ENCODE measurements at places on chromosomes 16 and 17.
A peak's percentile ranks its signal among the peaks of the same experiment; 100 is the strongest.

DNA sequence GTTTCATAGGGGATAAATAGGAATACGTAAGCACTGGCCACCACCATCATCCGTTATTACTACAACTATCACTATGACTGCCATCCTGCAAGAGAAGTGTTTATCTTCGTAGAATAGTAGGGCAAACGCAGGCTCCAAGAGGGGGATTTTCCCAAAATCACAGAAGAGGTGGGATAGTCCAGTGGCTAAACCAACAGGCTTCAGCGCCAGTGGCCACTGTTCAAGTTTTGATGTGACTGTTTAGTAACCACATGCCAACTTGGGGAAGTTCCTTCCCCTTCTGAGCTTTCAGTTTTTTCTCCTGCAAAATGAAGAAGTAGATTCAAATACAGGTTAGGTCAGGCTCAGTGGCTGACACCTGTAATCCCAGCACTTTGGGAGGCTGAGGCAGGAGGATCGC, 60.7 kb upstream of the GRIN2A start:
- no peak for DNase-seq

GRCh38 chr16:81530814-81531213, 86.2 kb downstream of the CMIP start:
- peak; percentile 33 for DNase-seq

DNA sequence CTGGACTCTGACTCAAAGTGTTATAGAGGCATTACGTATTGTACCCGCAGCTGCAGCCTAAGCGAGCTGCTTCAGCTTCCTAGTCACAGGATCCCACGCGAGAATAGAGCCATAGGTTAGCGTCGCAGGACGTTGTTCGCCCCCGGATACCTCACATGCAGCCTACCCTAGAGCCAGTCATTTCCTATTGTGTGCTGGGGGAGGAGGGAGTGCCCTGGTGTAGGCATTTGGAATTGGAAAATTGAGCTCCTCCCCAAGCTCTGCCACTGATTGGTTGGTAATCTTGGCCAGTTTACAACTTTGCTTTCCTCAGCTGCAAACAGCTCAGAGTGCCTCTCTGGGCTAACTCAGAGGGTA, 530 bp downstream of the NAA60 start:
- no peak for DNase-seq

DNA sequence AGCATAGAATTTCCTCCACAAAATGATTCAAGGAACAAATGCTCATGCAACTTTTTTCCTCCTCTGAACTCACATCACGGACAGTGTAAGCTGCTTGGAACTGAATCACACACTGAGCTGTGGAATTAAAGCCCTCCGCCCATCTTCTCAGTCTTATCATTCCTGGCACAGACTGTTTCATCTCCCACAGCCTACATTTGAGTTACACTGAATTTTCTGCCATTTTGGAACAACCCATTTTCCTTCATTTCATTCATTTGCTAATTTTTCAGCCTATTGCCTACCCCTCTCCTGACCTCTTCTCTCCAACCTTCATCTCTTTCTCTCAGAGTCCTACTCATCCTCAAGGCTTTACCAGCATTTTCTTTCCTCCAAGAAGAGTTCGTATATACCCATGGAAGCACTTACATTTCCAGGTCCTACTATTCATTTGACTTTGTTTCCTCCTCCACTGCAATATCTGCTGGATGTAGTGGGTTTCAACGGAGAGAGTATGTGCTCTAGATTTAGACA, 39.1 kb upstream of the TOM1L1 start:
- no peak for DNase-seq

- peak; percentile 83 for DNase-seq
Measured at GRCh38 chr16:4116325-4117249, at the start of gene ADCY9. ADCY9 (minus strand) TSS chr16:4116442; CDS start chr16:4115442, 1,000 bp downstream.

- no peak for DNase-seq
Measured at GRCh38 chr16:53501216-53501859, 1.7 kb downstream of the AKTIP start.

DNA sequence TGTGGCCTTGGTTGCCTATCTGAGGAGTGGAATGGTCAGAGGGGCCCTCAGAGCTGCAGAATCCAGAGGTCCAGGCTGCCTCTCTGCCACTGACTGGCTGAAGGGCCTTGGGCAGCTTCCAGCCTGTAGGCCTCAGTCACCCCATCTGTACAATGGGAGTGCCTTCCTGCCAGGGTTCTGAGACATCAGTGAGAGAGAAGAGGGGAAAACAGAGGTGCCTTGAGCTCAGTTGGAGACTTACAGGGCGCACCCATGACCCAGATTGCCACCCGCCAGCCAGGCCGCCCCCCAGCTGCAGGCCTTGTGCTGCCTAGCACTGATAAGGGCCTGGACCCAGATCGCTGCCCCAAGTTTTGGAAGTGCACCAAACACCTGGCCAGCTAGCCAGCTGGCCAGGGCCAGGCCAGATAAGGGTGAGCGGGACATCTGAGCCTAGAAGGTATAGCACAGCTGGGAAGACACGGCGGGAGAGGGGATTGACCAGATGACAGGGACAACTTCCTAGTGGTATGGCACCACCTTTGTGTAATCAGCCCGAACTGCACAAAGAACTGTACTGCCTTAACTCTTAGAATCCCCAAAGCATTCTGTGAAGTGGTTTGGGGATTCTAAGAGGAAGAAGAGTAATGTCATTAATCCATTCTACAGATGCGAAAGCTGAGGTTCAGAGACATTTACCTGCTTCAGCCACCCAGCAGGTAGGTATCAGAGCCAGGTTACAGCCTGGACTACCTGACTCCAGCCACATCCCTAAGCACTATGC, 1.4 kb downstream of the SLC4A1 start:
- no peak for DNase-seq

DNA sequence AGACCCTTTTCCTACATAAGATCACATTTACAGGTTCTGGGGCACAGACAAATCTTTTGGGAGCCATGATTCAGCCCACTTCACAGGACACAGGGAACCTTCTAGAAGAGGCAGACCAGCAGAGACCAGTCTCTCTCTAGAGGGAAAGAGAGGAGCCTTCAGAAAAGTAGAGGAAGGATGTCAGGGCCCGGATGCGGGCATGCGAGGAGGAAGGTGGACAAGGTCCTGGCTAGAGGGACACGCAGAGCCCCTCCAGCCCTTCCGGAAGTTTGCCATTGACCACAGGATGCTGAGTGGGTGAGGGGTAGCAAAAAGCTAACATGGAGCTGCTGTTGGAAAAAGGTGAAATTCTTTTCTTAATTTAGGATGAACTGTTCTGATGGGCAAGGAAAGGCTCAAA, 55.8 kb upstream of the MEAK7 start:
- DNase-seq, result no peak

- peak; percentile 82 for DNase-seq
Measured at GRCh38 chr17:78258323-78259191, 27.1 kb downstream of the TMEM235 start.

GRCh38 chr16:81457326-81458133, 12.9 kb downstream of the CMIP start:
- no peak for DNase-seq

DNA sequence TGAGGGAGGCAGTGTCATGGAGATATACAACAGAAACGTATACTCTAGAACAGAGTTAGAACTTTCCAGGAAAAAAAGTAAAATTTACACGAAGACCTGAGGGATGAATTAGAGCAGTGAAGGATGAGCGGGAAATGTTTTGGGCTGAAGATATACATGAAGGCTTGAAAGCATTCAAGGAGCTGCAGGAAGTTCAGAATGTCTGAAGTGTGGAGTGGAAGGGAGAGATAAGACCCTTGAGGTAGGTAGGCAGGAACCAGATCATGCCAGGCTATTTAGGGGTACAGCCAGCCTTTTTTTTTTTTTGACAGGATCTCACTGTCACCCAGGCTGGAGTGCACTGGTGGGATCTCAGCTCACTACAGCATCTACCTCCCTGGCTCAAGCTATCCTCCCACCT, 3.2 kb upstream of the NLK start:
- DNase-seq, result no peak

DNA sequence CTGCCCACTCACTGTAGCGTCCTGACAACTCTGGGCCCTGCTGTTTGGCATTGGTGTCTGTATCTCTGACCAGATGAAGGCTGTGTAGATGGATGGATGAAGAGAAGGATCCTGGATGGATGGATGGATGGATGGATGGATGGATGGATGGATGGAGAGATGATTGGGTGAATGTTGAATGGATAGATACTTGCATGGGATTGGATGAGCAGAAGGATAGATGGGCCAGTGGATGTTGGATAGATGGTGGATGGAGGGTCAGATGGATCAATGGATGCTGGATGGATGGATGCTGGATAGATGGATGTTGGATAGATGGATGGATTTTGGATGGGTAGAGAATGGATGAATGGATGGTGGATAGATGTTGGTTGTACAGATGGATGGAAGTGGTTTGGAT, 179.6 kb upstream of the GSE1 start:
- no peak for DNase-seq

DNA sequence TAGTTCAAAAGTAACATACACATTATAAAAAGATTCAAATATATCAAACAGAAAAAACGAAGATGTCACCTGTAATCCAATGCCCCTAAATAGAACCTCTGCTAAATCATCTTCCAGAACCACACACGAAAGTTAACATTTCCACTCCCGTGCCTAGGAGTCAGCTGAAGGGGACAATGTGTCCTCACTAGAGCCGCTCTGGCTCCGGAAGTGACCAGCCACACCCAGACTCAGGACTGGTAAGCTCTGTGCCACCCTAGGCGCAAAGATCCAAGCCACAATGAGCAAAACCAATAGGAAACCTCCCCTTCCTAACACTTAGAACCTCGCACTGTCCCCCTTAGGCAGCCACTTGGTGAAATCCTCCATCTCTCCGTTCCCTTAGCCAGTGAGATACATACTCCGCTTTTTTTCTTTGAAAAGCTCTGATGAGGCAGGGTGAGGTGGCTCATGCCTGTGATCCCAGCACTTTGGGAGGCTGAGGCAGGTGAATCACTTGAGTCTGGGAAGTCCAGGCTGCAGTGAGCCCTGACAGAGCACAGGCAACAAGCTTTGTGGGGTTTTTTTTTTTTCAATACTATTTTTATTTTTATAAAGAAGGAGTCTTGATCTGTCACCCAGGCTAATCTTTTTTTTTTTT, 11.8 kb downstream of the CTRB1 start:
- no peak for DNase-seq

DNA sequence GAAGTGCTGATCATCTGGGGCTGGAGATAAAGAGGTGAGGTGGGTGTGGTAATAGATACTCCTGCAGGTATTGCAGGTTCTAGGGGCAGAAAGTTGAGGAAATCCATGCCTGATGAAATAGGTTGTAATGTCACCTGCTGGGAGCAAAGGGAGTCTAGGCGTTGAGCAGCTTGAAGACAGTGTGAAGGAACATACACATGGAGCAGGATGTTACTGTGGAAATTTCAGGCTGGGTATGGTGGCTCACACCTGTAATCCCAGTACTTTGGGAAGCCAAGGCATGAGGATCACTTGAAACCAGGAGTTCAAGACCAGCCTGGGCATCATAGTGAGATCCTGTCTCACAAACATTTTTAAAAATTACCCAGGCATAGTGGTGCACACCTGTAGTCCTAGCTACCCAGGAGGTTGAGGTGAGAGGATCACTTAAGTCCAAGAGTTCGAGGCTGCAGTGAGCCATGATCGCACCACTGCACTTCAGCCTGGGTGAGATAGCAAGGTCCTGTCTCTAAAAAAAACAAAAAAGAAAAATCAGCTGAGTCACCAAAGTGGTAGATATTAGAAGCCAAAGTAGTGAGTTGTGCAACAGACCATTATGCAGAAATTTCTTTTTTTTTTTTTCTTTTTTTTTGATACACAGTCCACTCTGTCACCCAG, 9.1 kb upstream of the CRYBA1 start:
- no peak for DNase-seq

GRCh38 chr16:12539185-12539929, 264.3 kb downstream of the CPPED1 start:
- no peak for DNase-seq

GRCh38 chr17:1880851-1881630, 51.2 kb downstream of the RPA1 start:
- no peak for DNase-seq

DNA sequence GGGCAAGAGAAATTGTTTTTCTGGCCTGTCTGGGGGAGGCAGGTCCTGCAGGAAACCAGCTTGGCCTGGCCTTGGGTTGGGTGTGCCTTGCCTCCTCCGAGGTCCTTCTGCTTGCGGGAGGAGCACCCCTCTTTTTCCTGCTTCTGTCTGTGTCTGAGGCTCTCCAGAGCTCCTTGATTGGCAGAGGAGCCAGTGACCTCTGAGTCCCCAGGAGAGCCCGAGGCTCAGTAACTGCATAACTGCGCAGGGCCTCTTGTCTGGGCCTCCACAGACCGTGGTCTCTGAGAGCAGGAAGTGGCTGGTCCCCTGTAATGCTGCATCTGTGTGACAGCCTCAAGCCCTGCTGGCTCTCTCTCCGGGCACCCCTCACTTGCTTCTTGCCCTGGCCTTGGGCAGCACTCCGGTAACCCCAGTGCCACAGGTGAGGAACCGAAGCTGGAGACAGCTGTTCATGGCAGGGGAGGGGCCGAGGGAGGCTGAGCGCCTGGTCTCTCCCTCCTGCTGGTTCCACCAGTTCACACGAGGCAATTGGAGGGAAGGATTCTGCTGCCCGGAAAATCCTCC, 1.6 kb downstream of the CAPN15 start:
- no peak for DNase-seq

- no peak for DNase-seq
Measured at GRCh38 chr16:84155226-84155625, 10.1 kb downstream of the DNAAF1 start.

GRCh38 chr17:12985431-12986293, 32.2 kb downstream of the ELAC2 start:
- DNase-seq, result no peak

DNA sequence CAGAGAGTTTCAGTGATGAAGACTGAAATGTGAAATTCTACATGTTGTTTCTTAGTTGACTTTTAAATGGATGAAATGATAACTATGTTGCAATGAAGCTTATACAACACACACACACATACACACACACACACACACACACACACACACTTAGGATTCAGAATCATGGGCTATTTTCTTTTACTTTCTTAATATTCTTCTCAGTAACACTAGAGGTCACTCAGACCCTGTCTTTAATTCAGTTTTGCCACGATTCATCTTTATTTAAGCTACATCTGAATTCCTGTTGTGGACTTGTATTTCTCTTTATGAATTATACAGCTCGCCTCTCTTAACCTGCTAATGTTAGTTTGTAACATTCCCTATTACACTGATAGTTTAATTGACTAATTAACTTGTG, 109.6 kb upstream of the GOT2 start:
- no peak for DNase-seq

- peak; percentile 74 for DNase-seq
Measured at GRCh38 chr17:83125515-83126274, 46.3 kb downstream of the METRNL start.

DNA sequence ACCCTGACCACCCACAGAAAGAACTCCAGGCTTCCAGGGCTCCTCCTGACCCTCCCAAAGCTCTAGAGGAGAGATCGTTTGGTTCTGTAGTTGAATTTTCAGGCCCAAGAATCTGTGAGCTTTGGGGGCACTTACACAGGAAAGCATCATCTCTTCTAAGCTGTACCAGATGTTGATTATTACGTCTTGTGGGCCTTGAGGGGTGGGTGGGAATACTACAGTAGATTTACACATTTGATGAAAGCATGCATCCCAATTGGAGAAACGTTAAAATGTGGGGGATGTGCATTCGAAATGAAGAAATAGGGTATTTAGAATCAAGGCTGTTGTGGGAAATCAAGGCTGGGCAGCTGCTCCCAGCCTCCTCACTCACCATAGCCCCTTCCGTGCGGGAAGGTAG, 61.9 kb downstream of the MGAT5B start:
- no peak for DNase-seq

Data from aorta (tissue), 5 donors.